NCI-H1694 treated with DMSO at 0.1 percent for 48 hours (cell line): ENCODE measurements at places on chromosomes 5 and 9.

DNA sequence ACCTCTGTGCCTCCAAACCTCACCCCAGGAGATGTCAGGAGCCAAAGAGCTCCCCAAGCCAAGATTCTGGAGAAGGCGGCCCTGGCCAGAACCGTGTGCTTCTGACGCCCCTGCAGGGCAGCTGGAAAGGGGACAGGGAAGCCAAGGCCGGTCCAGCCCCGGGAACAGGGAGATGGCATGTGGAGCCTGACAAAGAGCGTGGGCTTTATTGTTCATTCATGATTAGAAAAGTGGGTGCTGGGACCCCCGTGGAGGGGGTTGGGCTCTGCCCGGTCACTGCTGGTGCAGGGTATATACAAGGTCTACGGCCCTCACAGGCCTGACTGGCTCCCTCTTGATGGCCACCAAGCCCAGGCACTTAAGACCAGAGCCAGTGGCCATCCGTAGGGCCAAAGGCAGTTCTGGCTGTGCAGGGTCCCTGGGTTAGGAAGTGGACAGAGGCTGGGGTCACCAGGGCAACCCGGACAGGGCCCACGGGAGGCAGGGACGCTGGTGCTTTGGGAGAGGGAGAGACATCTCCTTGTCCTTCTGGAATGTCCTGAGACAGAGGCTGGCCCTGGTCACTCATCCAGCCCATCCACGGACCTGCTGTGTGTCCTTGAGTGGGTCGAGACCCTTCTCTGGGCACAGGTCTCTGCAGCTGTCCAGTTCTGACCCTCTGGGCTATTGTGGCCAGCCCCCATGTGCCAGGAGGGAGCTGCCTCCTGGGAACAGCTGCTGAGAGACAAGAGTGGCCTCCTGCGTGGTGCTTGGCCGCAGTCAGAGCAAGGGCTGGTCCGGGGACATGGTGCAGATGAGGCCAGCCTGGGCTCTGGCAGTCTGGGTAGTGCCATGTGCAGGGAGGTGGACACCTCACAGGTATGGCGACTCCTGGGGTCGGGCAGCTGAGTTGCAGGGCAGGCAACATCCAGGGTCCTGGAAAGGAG lies 12.5 kb downstream of the NINJ1 start:
- DNase-seq: no peak

GRCh38 chr5:107671742-107672210 lies 1.0 kb upstream of the EFNA5 start:
- DNase-seq: peak; percentile 73

DNA sequence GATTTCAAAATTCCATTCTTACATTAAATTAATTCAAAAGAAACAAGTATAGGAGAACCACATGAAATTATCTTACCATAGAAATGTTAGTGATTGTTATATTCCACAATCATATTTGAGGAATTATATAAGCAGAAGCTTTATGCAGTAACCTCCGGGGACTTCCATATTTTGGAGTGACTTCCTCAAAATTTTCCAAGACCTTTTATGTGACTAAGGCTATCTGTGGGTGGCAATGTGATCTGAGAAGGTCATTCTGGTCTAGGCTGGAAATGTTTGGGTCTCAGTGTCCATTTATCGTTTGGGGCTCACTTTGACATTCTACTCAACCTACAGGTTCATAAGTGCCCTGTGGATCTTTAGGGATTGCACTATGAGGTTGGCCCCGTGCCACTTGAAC lies 776.6 kb downstream of the CDH12 start:
- no peak for DNase-seq

- DNase-seq: no peak
Measured at GRCh38 chr5:113085880-113086409, 109.3 kb downstream of the DCP2 start.

DNA sequence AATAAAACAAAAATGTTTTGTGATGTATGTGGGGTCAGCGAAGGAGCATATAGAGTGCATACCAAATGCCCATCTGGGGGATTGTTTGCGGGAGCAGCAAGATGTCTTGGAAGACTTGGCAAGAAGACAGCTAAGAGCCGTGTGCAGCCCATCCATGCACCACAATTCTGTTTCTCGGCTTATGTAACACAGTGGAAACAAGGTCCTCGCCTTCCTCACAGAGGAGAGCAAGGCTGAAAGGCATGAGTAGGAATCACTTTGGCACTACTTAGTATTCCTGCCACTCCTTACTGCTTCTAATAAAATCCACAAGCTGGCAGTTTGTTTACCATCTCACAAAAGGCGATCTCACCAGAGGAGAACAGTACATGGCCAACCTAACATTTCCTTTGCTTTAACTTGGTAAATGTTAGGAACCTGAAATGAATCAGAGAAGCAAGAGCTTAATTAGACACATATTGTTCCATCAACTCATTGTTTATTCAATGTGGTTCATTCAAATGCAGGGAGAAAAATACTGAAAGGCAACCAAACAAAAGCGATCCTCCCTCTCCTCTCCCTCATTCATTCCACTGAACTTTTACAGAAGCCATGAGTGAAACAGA lies 648.1 kb downstream of the ACTL7B start:
- DNase-seq: no peak

GRCh38 chr9:113570106-113570505 lies 106.6 kb downstream of the RGS3 start:
- DNase-seq: no peak

DNA sequence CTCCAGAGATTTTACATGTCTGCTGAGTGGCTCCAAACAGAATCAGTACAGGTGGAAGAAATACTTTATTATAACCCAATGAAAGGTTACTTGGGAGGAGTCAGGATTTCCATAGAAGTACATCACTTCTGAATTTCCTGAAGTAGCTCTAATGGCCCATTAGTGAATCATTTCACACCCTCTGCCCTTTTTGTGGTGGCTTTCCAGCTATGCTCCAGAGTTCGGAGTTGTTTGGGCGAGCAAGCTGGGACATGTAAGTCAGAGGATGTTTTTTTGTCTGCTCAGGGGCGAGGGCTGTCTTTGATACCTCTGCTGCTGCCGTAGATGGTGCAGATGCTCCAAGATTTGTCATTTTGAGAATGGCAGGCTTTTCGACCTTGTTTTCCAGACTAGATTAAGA lies 226.1 kb downstream of the GOLPH3 start:
- no peak for DNase-seq

GRCh38 chr5:179836225-179837019 lies 15.7 kb downstream of the SQSTM1 start:
- no peak for DNase-seq
